Tongue (tissue), 3 donors: ENCODE measurements at places on chromosomes 11 and 22. TPM values are rescaled to one million over a fixed set of nuclear protein-coding genes. Genes with fewer than 3 reads are reported as not detected.
A peak's percentile ranks its signal among the peaks of the same experiment; 100 is the strongest.

DNA sequence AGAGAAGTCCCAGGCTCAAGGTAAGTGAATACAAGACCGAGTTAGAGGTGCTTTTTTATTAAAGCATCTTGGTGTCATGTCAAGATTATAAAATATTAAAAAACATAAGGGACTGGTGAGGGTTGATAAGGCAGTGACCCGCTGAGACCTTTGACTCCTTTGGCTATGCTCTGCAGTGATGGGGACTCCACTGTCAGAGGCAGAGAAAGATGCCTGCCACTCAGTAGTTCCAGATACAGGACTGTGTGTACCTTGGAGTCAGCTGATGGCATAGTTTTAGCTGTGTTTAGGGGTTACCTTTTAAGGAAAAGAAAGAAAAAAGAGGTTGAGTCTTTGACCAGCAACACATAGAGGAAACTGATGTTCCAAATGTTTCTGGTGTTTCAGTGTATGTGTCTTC lies 40.8 kb downstream of the SHISA8 start:
- no peak for DNase-seq

- no peak for DNase-seq
Measured at GRCh38 chr22:47207387-47207786, 444.9 kb downstream of the TBC1D22A start.

DNA sequence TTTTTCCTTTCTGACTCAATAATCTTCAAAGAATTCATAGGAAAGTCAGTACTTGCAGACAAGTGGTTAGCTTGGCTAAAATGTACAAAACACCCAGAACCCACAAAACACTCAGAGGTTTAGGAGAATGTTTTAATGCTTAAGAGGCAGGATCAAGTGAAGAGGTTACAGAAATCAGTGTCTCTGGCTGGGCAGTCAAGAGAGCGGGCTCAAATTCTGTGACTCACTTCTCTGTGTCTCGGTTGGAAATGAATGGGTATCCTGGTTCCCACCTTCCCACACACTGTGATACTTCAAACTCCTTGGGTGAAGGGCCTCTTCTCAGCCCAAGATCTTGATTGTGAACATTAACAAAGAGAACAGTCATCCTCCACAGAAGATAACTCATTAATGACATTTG lies 3.8 kb downstream of the MPEG1 start:
- DNase-seq: no peak

DNA sequence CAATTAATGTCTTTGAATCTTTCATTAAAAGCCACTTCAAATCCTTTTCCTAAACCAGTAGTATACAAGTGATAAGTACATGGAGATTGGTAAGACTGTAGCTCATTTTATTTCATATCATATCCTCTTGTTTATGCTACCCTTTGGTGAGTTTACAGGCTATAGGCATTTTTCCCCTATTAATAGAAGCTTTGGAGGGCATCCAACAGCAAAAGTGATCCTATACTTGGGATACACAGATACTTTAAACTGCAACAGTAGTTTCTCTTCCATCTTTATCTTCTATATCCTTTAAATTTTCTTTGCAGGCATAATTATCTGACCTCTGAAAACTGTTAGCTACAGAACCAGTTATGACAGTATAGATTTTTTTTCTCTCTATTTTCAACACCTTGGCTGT lies 114.5 kb upstream of the SPON1 start:
- DNase-seq: no peak

DNA sequence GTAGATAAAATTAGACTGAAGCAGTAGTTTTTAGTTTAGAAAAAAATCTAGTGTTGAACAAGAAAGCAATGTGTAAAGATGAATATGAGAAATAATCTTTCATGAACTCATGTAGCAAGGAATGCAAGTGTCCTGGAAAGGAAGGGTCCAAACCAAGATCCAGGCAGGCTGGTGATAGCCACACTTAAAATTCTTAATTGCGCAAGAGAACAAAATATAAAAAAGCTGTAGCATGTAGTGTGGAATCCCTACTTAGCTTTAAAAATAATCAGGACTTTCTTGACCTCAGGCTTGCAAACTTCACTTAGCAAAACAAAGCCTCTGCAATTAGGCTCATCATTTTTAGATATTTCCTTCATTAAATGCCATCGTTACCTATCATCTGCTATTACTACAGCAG lies 2186.1 kb upstream of the RAG2 start:
- DNase-seq: no peak

DNA sequence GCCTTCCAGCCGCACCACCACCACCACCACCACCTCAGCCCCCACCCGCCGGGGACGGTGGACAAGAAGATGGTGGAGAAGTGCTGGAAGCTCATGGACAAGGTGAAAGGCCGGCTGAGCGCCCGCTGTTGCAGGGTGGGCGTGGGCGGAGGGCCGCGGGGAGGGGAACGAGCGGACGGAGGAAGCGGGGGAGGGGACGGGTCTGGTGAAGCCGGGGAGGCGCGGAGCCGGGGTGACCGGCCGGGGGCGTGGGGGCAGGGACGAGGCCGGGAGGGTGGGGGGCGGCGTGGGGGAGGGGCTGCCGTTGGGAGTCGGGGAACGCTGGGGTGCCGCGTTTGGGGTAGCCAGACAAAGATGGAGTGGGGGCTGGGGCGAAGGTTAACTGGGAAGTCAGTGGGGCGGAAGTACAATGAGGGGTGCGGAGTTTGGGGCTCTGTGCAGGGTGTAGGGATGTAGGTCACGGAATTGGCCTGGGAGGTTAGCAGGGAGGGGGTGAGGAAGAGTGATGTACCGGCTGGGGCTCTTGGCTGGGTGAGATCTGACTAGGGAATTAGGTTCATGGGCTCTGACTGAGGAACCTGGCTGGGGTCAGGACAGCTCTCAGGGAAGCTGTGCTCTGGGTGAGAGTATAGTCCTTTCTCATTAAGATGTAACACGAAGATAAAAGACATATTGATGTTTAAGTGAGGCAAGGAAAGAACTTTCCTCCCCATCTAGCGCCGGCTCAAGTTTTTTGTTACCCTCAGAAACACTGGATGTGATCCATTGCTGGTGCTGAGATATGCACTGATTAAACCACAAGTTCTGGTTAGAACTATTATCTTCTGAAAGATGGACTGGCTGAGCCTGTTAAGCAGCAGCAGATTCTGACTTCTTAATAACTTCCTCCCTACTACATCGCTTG lies 624 bp downstream of the CBL start:
- peak; percentile 56 for DNase-seq

Gene TESMIN
- total RNA-seq: 0.10 TPM

Gene OR52E8
- total RNA-seq: not detected

Gene NUP160
- total RNA-seq: 52.5 TPM

Gene GLYATL2
- 1.2 TPM for total RNA-seq
